Skeletal muscle tissue (tissue), 5 donors: ENCODE measurements at places on chromosomes 5 and 9. TPM values are rescaled to one million over a fixed set of nuclear protein-coding genes. Genes with fewer than 3 reads are reported as not detected.

The FLT4 gene
- total RNA-seq, result 8.4 TPM

The PCDHGB7 gene
- total RNA-seq, result 7.3 TPM

The IL17B gene
- 247 TPM for total RNA-seq

The ANKRD18B gene
- not detected for total RNA-seq

The RXRA gene
- 11.5 TPM for total RNA-seq

The KIF12 gene
- not detected for total RNA-seq

The GRXCR2 gene
- not detected for total RNA-seq

The CDC23 gene
- 41.8 TPM for total RNA-seq

The IL9 gene
- total RNA-seq, result not detected

The OMD gene
- 4.7 TPM for total RNA-seq

The SIT1 gene
- 1.0 TPM for total RNA-seq

The NPR2 gene
- 7.3 TPM for total RNA-seq

The C5orf52 gene
- total RNA-seq, result not detected

The MEF2C gene
- total RNA-seq, result 464 TPM

The SERF1A gene
- 15.7 TPM for total RNA-seq
